ENCODE measurements at places on chromosomes 12 and 14.
A peak's percentile ranks its signal among the peaks of the same experiment; 100 is the strongest.

DNA sequence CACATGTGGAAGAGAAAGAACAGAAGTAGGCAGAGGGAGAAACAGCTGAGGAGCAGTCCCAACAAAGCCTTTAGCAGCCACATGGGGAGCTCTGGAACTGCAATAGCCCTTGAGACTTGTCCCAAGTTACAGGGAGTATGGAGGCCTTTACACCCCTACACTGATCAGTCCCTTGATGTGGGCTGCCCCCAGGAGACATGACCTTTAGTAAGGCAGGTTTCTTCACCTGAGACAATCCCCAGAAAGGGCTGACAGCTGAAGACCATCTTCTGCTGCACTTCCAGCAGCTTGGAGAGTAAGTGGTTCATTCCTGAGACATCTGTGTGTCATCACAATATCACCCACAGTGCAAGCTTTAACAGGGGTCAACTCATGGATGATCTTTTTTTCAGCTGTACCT, 8.6 kb upstream of the SNAPC1 start:
- no peak for DNase-seq

DNA sequence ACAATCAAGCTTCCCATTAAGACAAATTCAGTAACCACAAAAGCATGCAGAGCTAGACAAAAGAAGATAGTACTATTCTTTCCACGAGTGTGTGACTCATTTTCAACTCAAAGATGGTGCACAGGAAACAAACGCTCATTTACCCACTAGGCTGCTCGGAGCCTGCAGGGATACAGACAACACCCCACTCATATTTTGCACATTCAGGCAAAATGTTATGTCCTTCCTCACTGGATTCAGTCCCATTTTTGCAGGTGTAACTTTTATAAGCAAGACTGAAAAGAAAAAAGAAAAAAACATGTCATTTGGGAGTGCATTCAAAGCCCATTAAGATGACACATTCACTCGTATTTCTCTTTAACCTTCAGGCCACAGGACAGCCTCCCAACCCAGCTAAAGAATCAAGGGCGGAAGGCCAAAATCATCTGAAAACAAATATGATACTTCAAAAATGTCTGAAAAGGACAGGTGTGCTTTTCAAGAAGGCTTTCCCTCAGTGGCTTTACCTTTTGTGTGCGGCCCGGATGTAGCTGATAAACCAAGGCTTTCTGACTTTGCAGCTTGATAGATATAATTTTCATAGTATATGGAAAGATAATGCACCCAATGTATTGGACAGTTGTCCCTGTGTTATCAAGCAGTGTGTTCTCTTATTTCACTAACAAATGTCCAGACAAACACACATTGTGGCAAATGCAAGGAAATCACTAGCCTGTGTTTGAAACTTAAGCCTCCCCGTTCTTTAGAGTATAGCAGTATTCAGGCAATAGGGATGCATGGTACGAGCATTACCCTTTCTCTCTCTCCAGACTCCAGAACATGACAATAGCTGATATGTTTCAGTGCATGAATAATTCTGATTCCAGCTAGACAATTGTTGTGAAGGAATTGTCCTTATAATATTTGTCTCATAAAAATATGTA, 147.8 kb upstream of the KRR1 start:
- no peak for DNase-seq

GRCh38 chr14:69760810-69761209, 6.1 kb upstream of the SRSF5 start:
- no peak for DNase-seq

DNA sequence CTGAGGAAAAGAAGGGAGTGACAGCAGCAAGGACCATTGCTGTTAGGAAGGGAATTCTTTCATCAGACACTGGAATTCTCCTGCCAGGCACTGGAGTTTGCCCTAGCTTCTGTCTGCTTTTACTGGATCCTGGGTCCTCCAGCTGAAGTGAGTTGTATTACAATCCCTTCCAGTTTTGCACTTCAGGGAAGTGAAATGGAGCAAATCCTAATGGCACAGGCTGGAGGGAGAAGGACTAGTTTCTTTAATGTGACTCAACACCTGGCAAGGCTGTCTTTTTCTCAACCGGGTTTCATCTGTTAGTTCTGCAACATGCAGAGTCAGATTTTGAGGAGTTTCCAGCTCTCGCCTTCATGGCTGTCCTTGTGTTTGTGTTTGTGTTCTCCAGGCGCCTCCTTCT, 45.8 kb downstream of the ETV6 start:
- no peak for DNase-seq

GRCh38 chr12:86186449-86186848, 69.7 kb downstream of the MGAT4C start:
- DNase-seq = peak; percentile 14

GRCh38 chr14:73752297-73752992, 38.3 kb upstream of the PNMA1 start:
- DNase-seq = peak; percentile 48

DNA sequence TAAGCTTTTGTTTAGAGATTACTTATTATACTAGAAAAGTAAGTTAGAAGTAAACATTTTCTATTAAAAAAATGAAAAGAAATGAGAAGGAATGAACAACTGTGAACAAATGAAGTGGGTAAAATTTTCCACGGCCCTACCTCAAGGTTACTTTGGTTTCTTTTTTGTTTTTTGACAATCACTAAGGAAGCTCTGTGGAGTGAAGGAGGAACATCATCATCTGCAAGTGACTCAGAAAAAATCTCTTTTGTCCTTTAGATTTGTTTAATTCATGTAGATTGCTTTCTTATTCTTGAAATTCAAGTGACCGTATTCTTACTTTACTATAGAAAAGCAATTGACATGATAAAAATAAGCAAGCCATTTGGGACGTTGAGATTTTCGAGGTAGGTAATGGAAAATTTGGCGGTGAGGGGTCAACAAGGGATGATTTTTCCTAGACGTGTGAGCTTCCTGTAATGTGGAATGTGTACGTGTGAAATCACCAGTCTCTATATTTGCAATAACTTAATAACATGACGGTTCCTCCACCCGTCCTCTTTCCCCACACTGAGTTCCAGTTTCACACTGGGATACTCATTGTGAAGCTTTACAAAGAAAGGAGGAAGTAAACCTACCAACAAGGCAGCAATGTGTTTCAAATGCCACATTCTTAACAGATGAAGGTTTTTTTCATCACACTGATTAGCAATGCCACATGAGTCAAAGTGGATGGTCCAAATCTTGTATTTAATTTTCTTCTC, 62.3 kb upstream of the EGLN3 start:
- no peak for DNase-seq

- peak; percentile 55 for DNase-seq
Measured at GRCh38 chr12:77049767-77050353, 15.5 kb downstream of the E2F7 start.

- no peak for DNase-seq
Measured at GRCh38 chr12:51442324-51442723, 17.7 kb downstream of the SLC4A8 start.

- DNase-seq = no peak
Measured at GRCh38 chr14:101233808-101234207, 327.5 kb upstream of the DIO3 start.

DNA sequence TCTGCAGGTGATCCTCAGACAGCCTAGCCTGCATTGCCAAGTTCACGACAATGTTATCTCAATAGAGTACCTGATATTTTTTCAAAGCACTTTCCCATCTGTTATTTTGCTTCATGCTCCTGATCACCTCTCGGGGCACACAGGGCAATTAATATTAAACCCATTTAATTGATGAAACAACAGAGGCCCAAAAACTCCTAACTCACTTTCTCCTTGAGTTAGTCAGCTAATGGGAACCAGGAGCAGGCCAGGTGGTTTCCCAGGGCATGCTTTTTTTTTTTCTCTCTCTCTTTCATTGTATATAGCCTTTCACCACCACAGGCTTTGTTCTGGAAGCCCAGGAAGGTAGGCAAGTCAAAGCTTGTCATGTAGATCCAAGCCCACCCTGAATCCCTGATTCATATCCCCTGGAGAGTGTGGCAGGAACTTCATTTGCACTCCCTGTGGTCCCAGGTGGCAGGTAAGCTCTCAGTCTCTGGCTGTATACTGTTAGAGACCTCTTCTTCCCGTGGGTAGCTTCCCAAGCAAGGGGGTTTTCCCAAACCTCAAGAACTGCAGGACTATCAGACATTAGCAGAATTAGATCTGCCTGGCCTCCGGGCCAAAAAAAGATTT, 41.6 kb upstream of the MAP1LC3B2 start:
- no peak for DNase-seq

- DNase-seq = no peak
Measured at GRCh38 chr12:617304-617915, 45.8 kb downstream of the NINJ2 start.

GRCh38 chr12:115172521-115172920, 488.5 kb upstream of the TBX3 start:
- no peak for DNase-seq

GRCh38 chr14:102544747-102545460, 35.3 kb upstream of the ANKRD9 start:
- no peak for DNase-seq

DNA sequence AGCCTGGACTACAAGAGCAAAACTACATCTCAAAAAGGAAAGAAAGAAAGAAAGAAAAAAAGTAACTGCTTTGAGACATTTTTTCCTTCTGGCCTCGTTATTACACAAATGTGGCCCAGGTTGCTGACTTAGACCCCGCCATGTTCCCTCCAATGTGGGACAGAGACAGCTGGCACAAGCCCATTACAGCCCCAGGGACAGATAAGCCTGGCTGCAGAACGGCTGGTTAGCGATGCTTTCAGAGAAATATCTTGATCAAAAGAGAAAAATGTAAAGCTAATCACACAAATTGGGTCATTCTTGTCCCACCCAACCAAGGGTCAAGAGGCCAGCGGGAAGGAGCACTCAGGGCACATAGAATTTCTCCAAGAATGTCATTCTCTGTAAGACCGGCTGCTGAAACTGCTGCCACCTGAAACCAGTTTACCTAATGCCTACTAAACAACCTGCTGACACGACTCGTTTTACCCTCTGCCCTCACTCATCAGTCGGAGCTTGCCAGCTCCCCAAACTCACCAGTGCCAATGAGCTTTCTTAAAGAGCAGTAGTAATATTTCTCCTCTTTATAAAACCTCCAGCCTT, 63.1 kb downstream of the TNFAIP2 start:
- no peak for DNase-seq

- peak; percentile 8 for DNase-seq
Measured at GRCh38 chr12:48198672-48198971, 4.5 kb downstream of the OR10AD1 start.

DNA sequence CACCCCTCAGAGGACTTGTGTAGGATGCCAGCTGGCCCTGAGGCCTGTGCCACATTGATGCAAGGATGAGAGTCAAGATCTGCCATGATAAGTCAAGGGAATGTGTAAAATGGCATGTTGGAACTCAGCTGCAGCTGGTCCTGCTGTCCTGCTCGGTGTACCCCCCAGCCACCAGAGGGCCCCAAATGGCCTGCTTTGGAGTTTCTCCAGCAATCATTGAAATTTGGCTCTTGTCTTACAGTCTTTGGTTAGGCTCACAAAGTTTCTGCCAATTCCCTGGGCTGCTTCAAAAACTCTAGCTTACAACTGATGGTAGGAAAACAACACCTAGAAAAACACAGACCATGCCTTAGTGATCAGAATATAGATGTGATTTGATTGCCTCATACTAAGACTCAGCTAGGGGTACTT, 76.8 kb downstream of the HSD17B6 start:
- peak; percentile 77 for DNase-seq

- DNase-seq = no peak
Measured at GRCh38 chr14:37601865-37602264, 6.4 kb downstream of the TTC6 start.

DNA sequence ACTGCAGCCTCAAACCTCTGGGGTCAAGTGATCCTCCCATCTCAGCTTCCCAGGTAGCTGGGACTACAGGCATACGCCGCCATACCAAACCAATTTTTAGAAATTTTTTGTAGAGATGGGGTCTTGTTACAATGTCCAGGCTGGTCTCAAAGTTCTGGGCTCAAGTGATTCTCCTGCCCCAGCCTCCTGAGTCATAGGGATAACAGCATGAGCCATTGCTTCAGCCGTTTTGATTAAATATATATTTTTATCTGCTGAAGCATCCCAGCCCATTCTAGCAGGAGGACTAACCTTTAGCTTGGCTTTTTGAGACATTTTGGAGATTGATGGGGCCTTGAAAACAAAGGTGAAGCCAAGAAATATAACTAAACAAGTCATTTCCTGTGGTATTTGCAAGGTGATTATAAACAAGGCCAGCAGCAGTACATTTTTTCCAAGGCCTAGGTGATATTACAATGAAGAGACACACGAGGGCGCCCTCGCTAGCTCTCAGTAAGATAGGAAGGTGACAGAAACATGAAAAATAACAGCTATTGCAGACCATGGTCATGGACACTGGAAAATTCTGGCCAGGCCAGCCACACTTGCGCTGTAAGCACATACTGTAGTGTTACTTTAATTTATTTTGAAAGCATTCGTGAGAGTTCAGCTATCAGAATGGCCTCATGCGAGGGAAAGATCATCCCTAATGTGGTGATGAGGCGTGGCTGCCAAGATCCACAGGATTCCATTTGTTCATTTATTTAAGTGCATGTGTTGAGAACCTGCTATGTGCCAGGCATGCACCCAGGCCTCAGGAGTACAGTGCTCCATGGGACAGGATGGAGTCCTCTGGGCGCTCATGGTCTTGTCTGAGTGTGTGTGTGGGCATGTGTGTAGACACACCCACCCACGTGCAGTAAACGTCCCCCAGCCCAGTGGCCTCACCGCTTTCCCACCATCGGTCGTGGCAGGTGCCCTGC, 63.5 kb downstream of the DGLUCY start:
- peak; percentile 54 for DNase-seq

DNA sequence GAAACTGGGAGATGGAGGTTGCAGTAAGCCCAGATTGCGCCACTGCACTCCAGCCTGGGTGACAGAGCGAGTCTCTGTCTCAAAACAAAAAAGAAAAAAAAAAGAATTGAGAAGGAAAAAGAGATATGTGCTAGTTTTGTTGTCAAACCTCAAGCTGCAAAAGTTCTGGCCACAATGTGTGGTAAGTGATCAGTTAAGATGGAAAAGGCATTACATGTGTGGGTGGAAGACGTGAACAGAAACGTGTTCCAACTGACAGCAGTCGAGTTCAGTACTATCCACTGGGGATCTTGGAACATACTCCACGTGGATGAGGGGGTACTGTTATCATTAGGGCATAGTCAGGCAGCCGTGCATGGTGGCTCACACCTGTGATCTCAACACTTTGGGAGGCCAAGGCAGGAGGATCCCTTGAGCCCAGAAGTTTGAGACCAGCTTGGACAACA, 17.3 kb downstream of the GPR68 start:
- DNase-seq = no peak

GRCh38 chr12:89748791-89749190, 40.2 kb upstream of the ATP2B1 start:
- DNase-seq = no peak

GRCh38 chr14:103861413-103862392, 14.3 kb upstream of the PPP1R13B start:
- DNase-seq = no peak

DNA sequence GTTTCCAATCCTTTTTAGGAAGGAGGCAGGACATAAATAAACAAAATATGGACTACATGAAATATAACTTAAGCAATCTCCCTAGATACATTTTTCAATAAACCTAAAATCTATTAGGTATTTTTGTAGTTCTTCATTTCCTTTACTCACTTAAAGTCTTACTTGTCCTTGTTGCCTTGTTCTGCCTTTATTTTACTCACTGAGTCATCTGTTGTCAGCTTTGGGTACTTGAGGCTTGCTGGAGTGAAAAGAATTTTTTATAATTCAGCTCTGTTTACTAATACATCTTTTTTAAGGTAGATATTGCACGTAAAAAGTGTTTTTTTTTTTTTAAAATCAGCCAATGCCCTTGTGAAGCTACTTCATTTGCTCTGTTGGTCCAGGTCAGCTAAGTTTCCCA, 216.2 kb downstream of the PELI2 start:
- no peak for DNase-seq
